ENCODE measurements at places on chromosomes 5 and 9. TPM values are rescaled to one million over a fixed set of nuclear protein-coding genes. Genes with fewer than 3 reads are reported as not detected.
A peak's percentile ranks its signal among the peaks of the same experiment; 100 is the strongest.

DNA sequence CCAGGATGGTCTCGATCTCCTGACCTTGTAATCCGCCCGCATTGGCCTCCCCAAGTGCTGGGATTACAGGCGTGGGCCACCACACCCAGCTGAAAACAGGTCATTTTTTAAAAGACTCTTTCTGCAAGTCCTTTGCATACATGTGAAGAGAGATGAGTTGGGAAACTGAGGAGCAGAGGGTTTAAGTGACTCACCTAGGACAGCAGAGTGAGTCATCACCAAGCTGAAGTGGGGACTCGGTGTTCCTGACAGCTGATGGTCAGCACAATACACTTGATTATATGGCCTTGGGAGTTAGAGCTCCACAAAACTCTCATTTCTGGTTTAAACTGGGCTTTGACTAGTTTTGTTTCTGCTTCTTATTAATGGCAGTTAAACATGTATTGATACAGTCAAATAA lies 38.1 kb upstream of the SSBP2 start:
- peaks cover 21% of the 10 kb centered on the region for H3K4me1 ChIP-seq
- H3K27me3 ChIP-seq = no peaks in the 10 kb centered on the region
- no peak overlapping the region for H3K4me3 ChIP-seq
- DNase-seq = no peak

DNA sequence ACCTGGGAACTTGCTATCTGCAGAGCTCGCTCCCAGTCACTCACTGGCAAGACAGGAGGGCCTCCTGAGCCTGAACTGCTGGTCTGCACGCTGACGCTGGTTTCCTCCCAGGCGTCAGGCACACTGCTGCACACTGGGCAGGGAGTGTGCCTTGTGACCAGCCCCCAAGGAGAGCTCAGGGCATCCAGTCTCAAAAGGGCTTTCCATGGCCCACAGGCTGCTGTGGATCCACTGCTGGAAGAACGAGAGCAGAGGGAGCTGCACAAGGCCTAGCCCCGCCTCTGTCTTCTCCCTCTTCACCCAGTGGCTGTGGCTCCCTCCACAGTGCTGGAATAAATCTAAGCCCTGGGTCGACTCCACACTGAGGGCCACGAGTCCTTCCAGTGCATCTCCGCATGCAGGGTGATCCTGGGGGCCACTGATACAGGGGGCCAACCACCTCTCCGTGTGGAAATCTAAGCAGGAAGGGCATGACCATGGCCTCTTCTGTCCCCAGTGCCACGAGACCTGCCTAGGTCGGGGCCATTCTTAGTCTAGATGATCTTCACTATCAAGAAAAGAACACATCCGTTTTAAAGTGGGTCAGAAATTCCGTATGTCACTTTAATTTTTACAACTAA lies 93.6 kb downstream of the CAMSAP1 start:
- peaks cover 18% of the 10 kb centered on the region for H3K36me3 ChIP-seq
- H3K4me1 ChIP-seq = no peaks in the 10 kb centered on the region
- DNase-seq = no peak
- no peak overlapping the region for H3K27ac ChIP-seq

DNA sequence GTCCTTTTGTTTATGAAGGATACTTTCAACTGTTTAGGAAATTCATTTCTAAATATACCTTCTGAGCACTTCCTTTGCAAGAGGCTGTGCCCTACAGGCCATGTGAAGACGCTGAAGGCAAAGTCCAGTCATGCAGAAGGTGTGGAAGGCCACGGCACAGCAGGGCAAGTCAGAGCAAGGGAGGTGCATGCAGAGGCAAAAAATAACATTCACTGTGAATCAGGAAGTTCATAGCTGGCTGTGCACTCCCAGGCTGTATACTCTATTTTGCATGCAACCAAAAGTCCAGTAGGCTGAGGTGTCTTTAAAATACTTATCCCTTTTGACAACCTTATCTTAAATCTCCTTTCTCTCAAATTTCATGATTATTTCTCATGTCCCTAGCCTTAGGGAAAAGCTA lies 50.3 kb downstream of the GNAQ start:
- no peak for DNase-seq
- peaks cover 47% of the 10 kb centered on the region for H3K4me1 ChIP-seq
- H3K4me3 ChIP-seq = peak overlapping the region; percentile 21
- peaks cover 7% of the 10 kb centered on the region for H3K36me3 ChIP-seq
- H3K27ac ChIP-seq = peak overlapping the region; percentile 73
- no peaks in the 10 kb centered on the region for H3K27me3 ChIP-seq

- no peaks in the 10 kb centered on the region for H3K36me3 ChIP-seq
- no peak for DNase-seq
- peaks cover 90% of the 10 kb centered on the region for H3K27me3 ChIP-seq
These were observed 7.2 kb upstream of the POU4F3 start for GRCh38 chr5:146331423-146331822.

DNA sequence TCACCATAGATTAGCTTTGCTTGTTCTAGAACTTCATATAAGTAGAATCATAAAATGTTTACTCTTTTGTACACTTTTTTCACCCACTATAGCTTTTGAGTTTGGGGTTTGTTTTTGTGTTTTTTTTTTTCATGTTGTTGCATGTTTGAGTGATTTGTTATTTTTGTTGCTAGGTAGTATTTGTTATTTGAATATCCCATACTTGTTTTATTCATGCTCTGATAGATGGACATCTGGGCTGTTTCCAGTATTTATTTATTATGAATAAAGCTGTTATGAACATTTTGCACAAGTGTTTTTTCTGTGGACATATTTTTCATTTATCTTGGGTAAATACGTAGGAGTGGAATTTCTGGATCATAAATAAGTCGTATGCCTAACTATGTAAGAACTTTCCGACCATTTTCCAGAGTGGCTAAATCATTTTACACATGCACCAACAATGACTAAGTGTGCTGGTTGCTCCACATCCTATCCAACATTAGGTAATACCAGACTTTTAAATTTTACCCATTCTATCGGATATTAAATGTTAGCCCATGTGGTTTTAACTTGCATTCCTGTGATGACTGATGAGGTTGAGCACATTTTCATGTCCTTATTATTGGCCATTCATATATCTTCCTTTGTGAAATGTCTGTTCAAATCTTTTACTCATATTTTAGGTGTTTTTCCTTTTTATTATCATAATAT lies 69.1 kb upstream of the NR4A3 start:
- no peaks in the 10 kb centered on the region for H3K4me1 ChIP-seq
- no peaks in the 10 kb centered on the region for H3K36me3 ChIP-seq
- H3K27ac ChIP-seq = no peak overlapping the region
- DNase-seq = no peak

- H3K27me3 ChIP-seq = peaks cover 13% of the 10 kb centered on the region
- DNase-seq = no peak
- H3K4me3 ChIP-seq = no peak overlapping the region
- no peak overlapping the region for H3K27ac ChIP-seq
These were observed 237.2 kb upstream of the IL12B start for GRCh38 chr5:159567461-159567860.

- no peaks in the 10 kb centered on the region for H3K27me3 ChIP-seq
- H3K4me1 ChIP-seq = no peaks in the 10 kb centered on the region
- no peak overlapping the region for H3K4me3 ChIP-seq
- no peaks in the 10 kb centered on the region for H3K36me3 ChIP-seq
- DNase-seq = no peak
- H3K27ac ChIP-seq = no peak overlapping the region
These were observed 108.2 kb upstream of the IFNE start for GRCh38 chr9:21590058-21590996.

- peaks cover 23% of the 10 kb centered on the region for H3K4me1 ChIP-seq
- no peaks in the 10 kb centered on the region for H3K27me3 ChIP-seq
- H3K36me3 ChIP-seq = no peaks in the 10 kb centered on the region
- H3K27ac ChIP-seq = no peak overlapping the region
These were observed 167.5 kb downstream of the SYK start for GRCh38 chr9:90969021-90969675.

GRCh38 chr9:33662871-33663270 lies 132.5 kb upstream of the PRSS3 start:
- H3K27ac ChIP-seq = no peak overlapping the region
- H3K4me1 ChIP-seq = no peaks in the 10 kb centered on the region
- H3K4me3 ChIP-seq = no peak overlapping the region
- H3K36me3 ChIP-seq = no peaks in the 10 kb centered on the region
- DNase-seq = no peak

- peak overlapping the region; percentile 99 for H3K4me3 ChIP-seq
- DNase-seq = peak; percentile 89
- peaks cover 30% of the 10 kb centered on the region for H3K4me1 ChIP-seq
- no peaks in the 10 kb centered on the region for H3K36me3 ChIP-seq
These were observed 1.3 kb upstream of the NFIB start for GRCh38 chr9:14314929-14315874.

GRCh38 chr5:51096859-51097258 lies 286.4 kb upstream of the ISL1 start:
- no peak for DNase-seq
- H3K27ac ChIP-seq = no peak overlapping the region
- H3K27me3 ChIP-seq = peaks cover 19% of the 10 kb centered on the region
- H3K4me3 ChIP-seq = no peak overlapping the region
- H3K36me3 ChIP-seq = no peaks in the 10 kb centered on the region
- no peaks in the 10 kb centered on the region for H3K4me1 ChIP-seq

The TAF9 gene
- total RNA-seq = 60.2 TPM

The CCL28 gene
- not detected for total RNA-seq

The CD72 gene
- 1.5 TPM for total RNA-seq

Data from type B pancreatic cell (in vitro differentiated cells).